Activated CD8-positive, alpha-beta memory T cell treated with anti-CD3 and anti-CD28 coated beads, Interleukin-2, amount 10 ng/mL, durations not matched to agents 7 days and 5 days (primary cell): ENCODE measurements at places on chromosomes 4 and X.

GRCh38 chrX:71992711-71993110, 82.1 kb downstream of the NHSL2 start:
- DNase-seq = peak; percentile 84

DNA sequence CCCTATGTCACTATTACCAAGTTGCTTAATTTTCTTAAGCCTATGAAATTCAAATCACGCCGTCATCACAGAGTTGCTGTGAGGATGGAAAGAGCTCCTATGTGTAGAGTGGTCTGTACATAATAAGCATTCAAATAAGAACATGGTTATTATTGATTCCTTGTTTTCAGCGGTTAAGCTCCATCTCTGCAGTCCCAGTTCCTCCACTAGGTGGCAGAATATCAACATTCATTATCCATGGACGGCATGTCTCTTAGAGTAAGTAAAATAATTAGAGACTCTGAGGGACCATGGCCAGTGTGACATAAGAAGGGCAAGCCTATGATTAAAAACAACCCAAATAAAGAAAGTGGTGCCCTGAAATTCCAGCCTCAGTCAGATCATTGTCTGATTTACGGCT, 132.5 kb upstream of the NHS start:
- DNase-seq = no peak

- peak; percentile 67 for DNase-seq
Measured at GRCh38 chr4:83639849-83640493, 104.1 kb downstream of the GPAT3 start.

- DNase-seq = no peak
Measured at GRCh38 chr4:79199743-79200142, 126.1 kb downstream of the NAA11 start.

DNA sequence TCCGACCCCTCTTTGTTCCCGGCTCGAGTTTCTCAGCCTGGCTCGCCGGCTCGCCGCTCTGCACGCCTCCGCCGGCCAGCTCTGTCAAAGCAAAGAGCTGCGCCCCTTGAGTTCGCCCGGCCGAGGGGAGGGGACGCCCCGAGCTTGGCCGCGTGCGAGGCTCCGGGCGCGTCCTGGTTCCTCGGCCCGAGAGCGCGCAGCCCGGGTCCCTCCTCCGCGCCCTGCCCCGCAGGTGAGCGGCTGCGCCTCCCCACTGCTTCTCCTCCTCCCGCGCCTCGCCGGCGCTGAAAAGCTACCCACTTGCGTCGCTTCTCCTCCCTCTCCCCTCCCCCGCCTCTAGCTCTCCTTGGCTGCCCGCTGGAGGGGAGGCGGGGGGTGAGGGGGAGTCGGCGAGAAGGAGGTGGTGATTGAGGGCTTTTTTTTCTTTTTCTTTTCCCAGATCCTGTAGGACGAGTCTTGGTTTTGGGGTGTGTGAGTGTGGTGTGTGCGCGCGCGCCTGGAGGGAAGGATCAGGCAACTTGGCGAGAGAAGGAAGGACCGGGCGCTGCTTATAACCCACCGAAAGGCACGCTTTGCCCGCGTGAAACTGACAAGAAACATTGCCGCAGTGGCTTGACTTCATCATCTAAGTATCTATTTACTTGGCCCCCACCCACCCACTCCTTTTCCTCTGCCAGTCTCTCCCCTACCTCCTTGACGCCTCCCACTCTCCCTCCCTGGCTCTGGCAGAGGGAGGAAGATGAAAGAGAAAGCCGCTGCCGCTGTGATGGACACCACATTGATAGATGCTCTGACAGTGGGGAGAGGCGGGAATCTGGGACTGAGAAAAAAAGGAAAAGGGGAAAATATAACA, at the start of gene LEF1:
LEF1 (minus strand) TSS at position 262 of the 853 bp plus-strand sequence. CDS start 1,165 bp downstream, outside the sequence.
- DNase-seq = peak; percentile 59

DNA sequence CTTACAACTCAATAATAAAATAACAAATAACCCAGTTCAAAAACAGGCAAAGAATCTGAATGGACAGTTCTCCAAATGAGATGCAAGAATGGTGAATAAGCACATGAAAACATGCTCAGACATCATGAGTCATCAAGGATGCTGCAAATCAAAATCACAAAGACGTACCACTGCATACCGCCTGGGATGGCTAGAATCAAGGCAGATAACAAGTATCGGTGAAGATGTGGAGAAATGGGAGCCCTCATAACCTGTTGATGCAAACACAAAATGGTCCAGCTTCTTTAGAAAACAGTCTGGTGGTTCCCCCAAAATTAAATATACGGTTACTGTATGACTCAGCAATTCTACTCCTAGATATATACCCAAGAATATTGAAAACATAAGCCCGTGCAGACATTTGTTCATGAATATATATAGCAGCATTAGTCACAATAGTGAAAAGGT, 32.5 kb downstream of the AKAP4 start:
- DNase-seq = no peak

DNA sequence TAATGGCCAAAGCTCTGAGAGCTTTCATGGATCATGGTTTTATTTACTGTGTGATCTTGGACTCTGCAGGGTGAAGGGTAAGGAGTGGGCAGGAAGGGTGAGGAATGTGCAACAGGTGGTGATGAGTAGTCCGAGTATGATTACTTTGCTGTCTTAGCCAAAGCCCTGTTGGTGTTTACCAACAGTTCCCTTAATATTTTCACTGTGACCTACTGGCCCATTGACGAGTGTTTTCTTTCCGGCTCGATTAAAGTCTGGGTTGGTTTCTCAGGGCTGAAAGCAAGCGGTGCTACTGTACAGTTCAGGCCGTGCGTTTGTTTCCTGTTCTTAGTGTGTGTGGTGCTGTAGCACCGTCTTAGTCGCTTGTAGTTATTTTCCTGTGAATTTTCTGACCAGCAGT, 2.6 kb downstream of the ARHGAP24 start:
- DNase-seq = no peak

GRCh38 chr4:140343303-140343702, 30.1 kb upstream of the SCOC start:
- no peak for DNase-seq

GRCh38 chr4:127211650-127212560, 420.9 kb upstream of the INTU start:
- DNase-seq = no peak

DNA sequence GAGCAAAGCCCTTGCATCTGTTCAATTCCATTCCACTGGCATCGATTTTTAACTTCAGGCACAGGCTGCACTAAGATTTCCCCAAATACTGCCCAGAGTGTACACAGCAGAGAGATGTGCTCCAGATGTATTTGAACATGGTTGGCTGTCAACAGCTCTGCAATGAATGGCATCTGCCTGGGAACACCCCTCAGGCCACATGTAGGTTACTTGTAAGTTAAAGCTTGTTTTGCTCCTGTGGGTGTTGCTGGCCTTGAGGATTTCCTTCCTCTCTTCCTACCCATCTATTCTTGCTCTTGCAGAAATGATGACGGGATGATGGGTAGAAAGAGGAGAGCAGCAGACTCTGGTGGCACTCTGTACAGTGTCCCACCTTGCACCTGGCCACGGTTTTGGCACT, 69.3 kb upstream of the HELT start:
- no peak for DNase-seq

DNA sequence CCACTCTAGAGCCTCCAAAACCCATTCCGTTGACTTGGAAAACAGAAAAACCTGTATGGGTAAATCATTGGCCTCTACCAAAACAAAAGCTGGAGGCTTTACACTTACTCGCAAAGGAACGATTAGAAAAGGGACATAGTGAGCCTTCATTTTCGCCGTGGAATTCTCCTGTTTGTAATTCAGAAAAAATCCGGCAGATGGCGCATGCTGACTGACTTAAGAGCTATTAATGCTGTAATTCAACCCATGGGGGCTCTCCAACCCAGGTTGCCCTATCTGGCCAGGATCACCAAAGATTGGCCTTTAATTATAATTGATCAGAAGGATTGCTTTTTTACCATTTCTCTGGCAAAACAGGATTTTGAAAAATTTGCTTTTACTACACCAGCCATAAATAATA, 60.8 kb downstream of the ZNF732 start:
- peak; percentile 60 for DNase-seq

- DNase-seq = no peak
Measured at GRCh38 chr4:45323453-45324058, 597.2 kb upstream of the GNPDA2 start.

DNA sequence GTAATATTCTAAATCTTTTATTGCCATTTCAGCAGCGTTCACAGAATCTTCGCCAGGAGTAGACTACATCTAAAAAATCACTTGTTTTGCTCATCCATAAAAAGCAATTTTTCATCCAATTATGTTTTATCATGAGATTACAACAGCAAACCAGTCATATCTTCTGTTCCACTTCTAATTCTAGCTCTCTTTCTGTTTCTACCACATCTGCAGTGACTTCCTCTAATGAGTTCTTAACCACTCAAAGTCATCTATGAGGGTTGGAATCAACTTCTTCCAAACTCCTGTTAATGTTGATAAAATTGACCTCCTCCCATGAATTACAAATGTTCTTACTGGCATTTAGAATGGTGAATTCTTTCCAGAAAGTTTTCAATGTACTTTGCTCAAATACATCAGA, 174.4 kb upstream of the BRWD3 start:
- DNase-seq = no peak

GRCh38 chrX:47297874-47298273, 65.1 kb downstream of the USP11 start:
- no peak for DNase-seq

GRCh38 chrX:123203772-123204171, 19.7 kb downstream of the GRIA3 start:
- DNase-seq = no peak

DNA sequence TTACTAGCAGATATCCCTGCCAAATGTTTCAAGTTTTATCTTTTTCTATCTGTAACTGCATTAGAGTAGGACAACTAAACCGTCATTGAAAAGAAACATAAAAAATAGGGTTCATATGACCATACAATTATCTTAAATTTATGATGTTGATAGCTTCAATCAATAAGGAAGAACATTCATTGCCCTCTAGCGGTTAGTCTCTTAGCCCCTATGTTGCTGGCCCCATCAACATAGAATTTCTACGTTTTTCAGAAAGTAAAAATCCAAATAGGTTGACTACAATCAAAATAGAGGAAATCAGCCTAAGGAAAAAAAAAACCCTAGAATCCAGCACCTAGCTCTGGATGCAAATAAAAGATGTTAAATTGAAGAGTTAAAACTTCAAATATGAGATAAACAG, 225.1 kb upstream of the ITM2A start:
- DNase-seq = no peak

DNA sequence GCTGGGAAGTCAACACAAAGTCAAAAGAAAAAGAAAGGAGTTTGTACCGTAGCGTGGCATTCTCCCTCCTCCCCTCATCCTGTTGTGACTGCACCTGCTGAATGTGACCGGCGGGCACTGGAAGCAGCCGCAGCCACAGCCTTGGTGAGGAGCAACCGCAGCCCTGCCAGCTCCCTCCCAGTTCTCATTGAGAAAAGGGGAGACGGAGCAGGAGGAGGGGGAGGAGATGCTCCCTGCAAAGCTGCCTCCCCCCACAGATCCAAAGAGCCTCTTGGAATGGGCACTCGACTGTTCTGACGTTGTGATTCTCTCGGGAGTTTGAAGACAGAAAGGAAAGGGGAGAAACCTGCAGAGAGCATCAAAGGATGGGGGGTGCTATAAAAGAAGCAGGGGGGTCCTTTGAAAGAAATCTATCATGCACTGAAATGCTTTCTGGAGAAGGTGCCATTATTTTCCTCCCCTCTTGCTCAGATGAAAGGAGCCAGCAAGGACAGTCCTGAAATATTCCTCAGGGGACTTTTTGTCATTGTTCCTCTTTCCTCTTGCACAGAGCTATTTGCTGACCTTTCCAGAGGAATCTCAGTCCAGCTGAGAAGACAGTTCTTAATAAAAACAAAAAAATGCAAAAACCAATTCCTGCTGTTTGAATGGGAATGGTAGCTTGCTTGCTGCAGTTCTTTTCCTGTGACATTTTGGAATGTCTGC, 429.7 kb downstream of the MAPK10 start:
- no peak for DNase-seq

- DNase-seq = no peak
Measured at GRCh38 chr4:174198828-174199227, 84.6 kb downstream of the FBXO8 start.
